ENCODE measurements at places on chromosomes 6 and 20.
A peak's percentile ranks its signal among the peaks of the same experiment; 100 is the strongest.

DNA sequence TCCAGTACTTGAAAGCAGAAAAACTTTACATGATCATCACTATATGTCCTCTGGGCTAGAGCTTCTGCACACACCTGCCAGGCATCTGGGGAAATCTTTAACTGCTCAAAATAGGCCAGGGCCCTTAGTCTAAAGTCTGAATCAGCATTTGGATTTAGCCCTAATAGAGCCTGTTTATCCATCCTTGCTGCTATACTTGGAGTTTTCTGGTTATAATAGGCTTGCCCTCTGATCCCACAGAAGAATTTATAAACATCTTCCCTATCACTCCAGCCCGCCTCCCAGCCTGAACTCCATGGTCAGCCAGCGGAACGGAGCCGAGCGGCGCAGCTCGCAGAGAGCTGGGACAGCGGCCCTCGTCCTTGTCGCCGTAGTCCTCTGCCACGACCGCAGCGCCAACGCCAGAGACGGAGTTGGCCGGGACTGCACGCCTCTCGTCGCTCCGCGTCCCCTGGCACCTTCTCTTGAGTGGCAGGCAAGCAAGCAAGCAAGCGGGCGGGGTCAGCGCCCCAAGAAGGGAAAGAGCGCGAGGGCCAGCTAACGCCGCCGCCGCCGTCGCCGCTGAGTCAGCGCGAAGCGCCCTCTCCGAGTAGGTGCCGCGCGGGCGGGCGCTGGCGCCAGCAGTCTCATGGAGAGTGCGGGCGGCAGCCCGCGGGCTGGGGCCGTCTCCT lies 25.4 kb upstream of the ASIP start:
- peak; percentile 5 for DNase-seq

DNA sequence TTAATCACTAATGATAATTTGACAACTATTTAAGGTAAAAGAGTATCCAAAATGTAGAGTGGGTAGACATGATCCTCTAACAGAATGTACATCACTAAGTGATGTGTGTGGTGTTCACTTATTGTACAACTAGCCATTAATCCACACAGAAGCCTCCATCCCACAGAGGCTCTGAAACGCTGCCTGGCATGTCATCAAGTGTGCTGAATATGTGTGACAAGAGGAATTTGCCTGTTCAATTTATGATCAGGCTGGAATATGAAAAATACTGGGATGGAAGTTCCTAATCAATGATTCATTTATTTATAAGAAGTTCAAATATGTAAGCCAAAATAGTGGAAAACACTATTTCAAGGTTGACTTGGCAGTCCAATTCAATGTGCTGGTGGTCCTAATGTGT lies 72.4 kb downstream of the BACH2 start:
- DNase-seq = no peak

DNA sequence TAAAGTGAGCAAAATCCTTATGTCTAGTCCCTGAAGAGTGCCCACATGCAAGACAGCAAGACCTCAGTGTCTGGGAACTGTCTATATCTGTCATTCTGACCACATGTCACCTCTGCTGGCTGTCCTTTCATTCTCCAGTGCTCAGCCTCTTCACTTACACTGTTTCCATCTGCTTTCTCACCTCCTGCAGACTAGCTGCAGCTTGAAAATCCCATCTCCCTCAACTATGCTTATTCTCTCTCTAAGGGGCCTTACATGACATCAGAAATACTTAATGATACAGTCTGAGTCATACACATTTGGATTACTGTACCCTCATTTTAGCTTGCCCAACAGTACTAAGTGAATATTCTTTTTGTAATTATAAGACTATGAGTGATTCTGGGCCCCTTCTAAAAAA lies 587.8 kb downstream of the EPM2A start:
- no peak for DNase-seq

DNA sequence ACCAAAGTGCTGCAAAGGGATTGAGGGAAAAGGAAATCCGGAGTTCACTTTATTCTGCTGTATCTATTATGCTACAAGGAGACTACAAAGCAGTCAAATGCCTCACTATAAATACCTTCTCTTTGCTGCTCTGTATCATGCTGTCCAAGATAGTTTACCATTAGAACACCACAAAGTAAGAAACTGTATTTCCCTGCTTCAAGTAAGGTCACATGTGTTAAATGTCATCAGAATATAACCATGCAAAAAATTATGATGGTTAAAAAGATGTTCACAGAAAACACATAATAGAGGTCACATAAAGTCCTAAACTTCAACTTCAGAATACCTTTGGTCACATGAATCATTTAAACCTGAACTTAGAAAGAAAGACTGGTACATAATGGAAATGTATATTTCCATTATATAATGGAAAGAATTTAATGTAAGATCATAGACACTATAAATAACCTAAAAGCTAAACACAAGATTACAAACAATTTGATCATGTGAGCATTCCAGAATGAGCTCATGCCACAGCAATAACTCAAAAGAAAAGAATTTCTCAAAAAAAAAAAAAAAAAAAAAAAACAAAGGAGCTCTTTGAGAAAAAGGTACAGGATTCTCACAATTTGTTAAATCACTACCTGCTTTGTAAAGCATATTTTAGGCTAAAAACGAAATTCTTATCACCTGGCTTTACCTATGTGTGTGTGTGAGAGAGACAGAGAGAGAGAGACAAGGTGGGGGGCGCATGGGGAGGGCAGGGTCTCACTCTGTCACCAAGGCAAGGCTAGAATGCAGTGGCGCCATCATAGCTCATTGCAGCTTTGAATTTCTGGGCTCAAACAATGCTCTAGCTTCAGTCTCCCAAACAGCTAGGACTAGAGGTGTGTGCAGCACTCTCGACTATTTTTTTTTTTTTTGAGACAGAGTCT lies 58.7 kb downstream of the KIF13A start:
- no peak for DNase-seq

DNA sequence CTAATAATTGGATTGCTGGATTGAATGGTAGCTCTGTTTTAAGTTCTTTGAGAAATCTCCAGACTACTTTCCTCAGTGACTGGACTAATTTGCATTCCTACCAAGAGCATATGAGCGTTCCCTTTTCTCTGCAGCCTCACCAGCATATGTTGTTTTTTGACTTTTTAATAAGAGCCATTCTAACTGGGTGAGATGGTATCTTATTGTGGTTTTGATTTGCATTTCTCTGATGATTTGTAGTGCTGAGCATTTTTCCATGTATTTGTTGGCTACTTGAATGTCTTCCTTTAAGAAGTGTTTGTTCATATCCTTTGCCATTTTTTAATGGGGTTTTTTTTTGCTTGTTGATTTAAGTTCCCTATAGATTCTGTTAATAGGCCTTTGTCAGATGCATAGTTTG lies 94.7 kb upstream of the AHI1 start:
- no peak for DNase-seq

GRCh38 chr20:20395903-20396568 lies 28.1 kb downstream of the INSM1 start:
- DNase-seq = no peak

- DNase-seq = no peak
Measured at GRCh38 chr20:21496452-21496851, 17.4 kb downstream of the NKX2-2 start.

- DNase-seq = no peak
Measured at GRCh38 chr6:134315974-134316441, 1.9 kb downstream of the SGK1 start.

Measured in activated effector memory CD4-positive, alpha-beta T cell treated with Interleukin-2 at 50 U/mL for 16 hours (primary cell).